ENCODE measurements at places on chromosomes 16 and 17.
A peak's percentile ranks its signal among the peaks of the same experiment; 100 is the strongest.

DNA sequence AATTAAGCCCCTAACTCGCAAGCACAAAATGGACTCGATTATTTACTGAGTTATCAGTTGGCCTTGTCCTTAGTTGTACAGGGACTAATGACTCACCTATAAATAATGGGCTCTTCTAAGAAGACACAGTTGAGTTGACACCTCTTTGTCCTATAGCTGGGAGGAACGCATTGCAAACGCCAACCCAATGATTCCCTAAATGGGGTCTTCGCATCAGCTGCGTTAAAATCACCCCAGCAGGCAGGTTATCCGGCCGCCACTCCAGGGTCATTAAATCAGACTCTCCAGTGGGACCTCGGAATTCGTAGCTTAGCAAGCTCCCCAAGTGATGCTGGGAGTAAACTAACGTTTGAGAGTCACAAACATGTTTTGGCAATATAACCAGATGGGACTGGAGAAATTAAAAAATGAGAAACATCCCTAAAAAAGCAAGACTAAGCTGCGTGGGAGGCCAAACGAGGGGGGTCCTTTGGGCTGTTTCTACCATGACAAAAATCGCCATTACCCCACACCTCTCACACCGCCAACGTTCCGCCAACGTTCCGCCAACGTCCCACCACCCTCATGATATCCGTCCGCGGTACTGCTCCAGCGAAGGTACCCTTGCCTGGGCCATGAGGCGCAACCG is 932 bp upstream of the NFE2L1 start:
- no peak for DNase-seq

DNA sequence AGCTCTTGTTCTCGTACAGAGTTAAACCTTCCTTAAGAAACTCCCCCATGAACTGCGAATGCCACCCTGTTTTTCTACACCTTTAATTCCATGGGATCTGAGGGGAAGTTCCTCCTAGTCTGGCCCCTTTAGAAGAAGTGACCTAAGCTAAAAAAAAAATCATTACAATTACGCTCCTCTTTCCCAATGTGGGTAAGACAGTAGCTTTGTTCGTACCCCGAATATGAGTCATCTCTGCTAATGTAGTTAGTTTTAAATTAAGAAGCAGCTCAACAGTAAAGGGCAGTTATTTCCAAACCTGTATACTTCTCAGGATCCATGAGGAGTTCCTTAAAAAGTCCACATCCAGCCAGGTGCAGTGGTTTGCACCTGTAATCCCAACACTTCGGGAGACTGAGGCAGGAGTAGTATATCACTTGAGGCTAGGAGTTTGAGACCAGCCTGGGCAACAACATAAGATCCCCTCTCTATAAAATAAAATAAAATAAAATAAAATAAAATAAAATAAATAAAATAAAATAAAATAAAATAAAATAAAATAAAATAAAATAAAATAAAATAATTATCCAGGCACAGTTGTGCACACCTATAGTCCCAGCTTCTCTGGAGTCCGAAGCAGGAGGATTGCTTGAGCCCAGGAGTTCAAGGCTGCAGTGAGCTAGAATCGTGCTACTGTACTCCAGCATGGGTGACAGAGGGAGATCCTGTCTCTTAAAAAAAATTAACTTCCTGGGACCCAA is 26.1 kb downstream of the RCVRN start:
- DNase-seq = no peak

DNA sequence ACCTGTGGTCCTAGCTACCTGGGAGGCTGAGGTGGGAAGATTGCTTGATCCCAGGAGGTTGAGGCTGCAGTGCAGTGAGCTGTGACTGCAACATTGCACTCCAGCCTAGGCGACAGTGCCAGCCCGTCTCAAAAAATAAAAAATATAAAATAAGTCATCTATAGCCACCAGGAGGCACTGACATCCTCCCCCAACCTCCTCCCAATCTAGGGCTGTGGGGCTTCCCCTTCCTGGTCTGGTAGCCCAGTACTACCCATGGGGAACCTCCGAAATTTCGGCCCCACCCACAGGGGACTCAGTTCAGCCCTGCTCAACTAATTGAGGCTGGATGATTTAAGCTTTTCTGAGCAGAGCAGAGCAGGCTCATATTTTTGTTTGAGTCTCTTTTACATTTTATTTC is 3.2 kb downstream of the ZSCAN10 start:
- DNase-seq = peak; percentile 80

DNA sequence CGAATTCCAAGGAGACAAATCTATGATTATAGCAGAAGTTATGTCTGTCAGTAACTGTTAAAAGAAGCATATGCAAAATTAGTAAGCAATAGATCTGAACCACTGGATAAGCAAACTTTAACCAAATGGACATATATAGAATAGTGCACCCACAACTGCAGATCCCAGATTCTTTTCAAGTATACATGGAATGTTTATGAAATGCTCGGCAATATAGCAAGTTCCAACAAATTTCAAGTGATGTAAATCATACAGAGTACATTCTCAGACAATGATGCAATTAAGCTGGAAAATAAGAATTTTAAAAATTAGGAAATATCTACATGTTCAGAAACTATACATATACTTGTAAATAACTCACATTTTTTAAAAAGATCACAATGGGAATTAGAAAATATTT is 8.4 kb upstream of the HELZ start:
- no peak for DNase-seq

DNA sequence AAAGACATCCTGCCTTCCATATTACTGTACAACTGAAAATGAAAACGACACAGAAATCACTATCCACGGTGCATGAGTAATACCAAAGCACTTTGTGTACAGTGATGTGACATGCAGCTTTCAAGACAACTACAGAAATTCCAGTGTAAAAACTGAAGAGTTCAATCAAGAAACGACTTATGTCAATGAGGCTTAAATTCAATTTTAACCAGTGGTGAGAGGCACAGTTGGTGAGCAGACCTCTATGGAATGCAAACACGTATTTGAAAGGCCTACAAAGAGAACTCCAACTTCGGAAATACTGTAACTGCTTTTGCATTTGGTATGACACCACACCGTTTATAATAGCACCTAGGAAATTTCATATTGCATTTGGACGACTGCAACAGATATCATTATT is 87.6 kb downstream of the USP31 start:
- DNase-seq = no peak

DNA sequence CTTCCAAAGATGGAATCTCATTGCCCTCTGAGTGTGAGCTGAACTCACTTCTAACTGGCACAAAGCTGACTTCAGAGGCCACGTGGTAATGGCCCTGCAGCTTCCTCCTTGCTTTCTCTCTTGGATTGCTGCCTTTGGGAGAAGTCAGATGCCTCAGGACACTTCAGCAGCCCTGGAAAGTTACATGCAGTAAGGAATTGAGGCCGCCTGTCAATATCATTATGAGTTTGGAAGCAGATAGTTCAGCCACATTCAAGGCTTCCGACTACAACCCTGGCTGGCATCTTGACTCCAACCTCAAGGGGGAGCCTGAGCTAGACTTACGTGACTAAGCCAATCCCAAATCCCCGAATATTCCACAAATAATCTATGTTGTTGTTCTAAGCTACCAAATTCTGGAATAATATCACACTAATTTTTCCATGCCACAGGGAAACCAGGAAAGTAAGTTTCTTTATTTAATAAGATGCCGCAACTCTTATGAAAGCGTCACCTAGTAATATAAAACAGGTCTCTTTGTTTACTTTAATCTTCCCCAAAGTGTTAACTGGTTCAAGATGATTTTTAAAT is 13.6 kb downstream of the CEP20 start:
- no peak for DNase-seq

GRCh38 chr16:24858219-24859041 is 12.7 kb downstream of the SLC5A11 start:
- DNase-seq = no peak

- no peak for DNase-seq
Observed at GRCh38 chr16:71254832-71255525, 24.5 kb upstream of the HYDIN start.

GRCh38 chr17:1485423-1486376 is 6.8 kb downstream of the MYO1C start:
- peak; percentile 56 for DNase-seq

GRCh38 chr16:81266680-81267095 is 28.2 kb downstream of the BCO1 start:
- no peak for DNase-seq

- no peak for DNase-seq
Observed at GRCh38 chr17:50871898-50872297, 5.7 kb upstream of the TOB1 start.

- DNase-seq = no peak
Observed at GRCh38 chr17:50845240-50846147, 10.1 kb downstream of the WFIKKN2 start.
